HFFc6 (cell line): ENCODE measurements at places on chromosomes 12 and 14. TPM values are rescaled to one million over a fixed set of nuclear protein-coding genes. Genes with fewer than 3 reads are reported as not detected.
A peak's percentile ranks its signal among the peaks of the same experiment; 100 is the strongest.

DNA sequence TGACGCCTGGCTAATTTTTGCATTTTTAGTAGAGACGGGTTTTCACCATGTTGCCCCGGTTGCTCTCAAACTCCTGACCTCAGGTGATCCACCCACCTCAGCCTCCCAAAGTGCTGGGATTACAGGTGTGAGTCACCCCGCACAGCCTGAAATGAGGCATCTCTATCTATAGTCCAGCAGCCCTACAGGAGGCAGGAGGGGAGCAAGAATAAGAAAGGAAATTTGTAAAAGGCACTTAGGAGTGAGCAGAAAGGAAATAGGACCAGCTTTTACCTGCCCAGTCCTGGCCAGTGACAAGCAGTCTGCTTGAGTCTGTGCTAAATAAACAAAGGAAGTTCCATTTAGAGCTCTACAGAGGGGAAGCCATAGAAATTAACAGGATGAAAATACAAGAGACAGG, 15.0 kb upstream of the PSMA6 start:
- no peak for DNase-seq

SPIC gene
- total RNA-seq, result not detected in 3 replicates

GRCh38 chr12:57008178-57008577, 1.8 kb upstream of the ZBTB39 start:
- DNase-seq, result peak; percentile 71

CLEC4D gene
- not detected in 3 replicates for total RNA-seq

- DNase-seq, result no peak
These were observed 25.1 kb upstream of the DICER1 start for GRCh38 chr14:95182379-95182778.

DNA sequence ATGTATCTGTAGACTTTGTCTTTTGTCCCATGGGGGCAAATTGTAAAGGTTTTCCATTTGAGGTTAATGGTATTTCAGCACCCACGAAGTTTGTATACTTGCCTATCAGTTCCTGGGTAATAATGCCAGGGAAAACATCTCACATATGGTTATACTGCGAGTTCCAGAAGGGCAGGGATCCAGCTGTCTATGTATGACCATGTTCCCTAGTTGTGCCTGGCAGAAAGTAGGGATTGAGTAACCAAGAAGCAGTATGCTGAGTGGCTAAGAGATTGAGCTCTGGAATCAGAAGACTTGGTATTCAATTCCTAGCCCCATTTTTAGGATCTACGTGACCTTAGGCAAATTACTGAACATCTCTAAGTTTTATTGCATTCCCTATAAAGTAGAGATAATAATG, 173.2 kb upstream of the PWP1 start:
- DNase-seq, result no peak

GRCh38 chr12:104493496-104493895, 36.7 kb downstream of the CHST11 start:
- no peak for DNase-seq

- no peak for DNase-seq
These were observed 32.5 kb upstream of the TC2N start for GRCh38 chr14:91899806-91900205.

- DNase-seq, result no peak
These were observed 277.9 kb downstream of the ITPR2 start for GRCh38 chr12:26555139-26555538.

HOXC6 gene
- 0.18 to 1.4 TPM (median 1.2 TPM) in 3 replicates for total RNA-seq

DNA sequence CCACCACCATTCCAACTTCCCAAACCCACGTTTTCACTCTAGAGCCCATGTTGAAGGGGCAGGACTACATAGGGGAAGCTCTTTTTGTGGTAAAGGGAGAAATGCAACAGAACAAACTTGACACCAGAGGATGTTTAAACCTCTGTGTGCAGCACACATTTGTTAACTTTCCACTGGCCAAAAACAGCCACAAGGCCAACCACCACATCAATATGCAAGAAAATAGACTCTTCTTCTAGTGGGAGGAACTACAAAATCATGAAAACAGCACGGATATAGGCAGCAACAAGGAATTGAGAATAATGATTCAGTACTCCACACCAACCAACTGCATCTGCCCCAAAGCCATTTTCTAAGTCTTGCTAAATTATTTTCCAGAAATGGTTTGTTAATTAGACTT, 66.3 kb upstream of the CEP83 start:
- no peak for DNase-seq

ABCC9 gene
- 0.48 to 8.0 TPM (median 0.83 TPM) in 3 replicates for total RNA-seq

GRCh38 chr12:25482625-25483024, 70.5 kb downstream of the LMNTD1 start:
- no peak for DNase-seq

APOF gene
- total RNA-seq, result not detected in 2 replicates

RPS6KL1 gene
- total RNA-seq, result 0.59 to 1.1 TPM (median 0.78 TPM) in 3 replicates
